Activated CD8-positive, alpha-beta T cell treated with anti-CD3 and anti-CD28 coated beads, Interleukin-2, amount 10 ng/mL, durations not matched to agents 7 days and 5 days (primary cell): ENCODE measurements at places on chromosomes 16 and 17.

DNA sequence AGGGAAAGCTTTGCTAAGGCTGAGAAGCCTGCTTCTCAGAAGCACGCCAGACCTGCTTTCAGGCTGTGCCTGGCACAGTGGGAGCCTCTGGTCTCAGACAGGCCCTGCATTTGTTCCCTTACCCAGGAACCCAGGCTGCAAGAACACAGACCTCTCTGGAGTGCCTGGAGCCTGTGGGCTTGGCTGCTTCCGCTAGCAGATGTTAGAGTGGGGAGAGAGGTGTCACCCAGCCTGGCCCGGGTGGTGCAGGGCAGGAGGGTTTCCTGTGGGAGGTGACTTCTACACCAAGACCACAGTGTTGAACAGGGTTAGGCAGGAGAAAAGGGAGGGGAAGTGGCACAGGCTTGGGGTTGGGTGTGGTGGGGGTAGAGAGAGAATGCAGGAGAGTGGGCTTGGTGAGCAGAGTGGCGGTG, 35.8 kb upstream of the ADGRG1 start:
- peak; percentile 94 for DNase-seq

GRCh38 chr17:61057257-61057656, 342.4 kb upstream of the TBX2 start:
- DNase-seq: no peak

DNA sequence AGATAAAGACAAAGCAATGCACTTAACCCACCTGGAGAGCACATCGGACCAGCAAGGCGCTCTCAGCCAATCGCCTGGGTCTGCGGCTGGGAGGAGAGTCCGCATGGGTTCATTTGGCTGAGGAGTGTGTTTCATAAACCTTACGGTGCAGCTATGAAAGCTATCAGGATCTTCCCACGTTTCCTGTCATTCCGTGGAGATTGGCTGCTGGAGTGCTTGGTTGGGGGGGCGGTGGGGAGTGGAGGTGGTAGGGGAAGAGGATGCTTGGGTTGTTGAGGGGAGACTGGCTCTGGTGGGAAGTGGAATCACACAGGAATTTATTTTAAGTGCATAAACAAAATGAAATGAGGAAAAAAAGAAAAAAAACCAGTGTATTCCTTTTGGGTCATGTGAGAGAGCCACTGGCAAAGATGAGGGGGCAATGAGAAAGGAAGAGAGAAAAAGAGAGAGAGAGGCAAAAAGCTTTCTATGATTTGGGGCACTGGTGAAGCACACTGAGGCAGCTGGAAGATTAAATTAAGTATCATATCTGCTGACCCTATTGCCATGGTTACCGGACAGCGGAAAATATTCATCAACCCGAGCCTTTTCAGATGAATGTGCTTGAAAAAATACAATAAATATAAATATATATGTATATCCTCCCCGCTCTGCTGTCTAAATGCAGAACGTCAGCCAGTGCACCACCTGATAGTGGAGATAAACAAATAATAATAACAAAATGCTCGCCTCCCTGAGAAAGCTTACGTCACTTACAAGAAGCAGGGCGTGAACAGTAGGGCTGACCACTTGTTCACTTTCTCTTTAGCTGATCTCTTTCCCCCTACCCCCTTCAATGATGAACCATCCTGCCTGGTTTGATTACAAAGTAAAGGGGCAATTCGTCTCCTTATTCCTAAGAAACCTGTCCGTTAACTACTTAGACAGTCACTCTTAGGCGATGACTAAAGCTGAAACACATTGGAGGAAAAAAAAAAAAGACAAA, 457.0 kb upstream of the ZFHX3 start:
- no peak for DNase-seq

DNA sequence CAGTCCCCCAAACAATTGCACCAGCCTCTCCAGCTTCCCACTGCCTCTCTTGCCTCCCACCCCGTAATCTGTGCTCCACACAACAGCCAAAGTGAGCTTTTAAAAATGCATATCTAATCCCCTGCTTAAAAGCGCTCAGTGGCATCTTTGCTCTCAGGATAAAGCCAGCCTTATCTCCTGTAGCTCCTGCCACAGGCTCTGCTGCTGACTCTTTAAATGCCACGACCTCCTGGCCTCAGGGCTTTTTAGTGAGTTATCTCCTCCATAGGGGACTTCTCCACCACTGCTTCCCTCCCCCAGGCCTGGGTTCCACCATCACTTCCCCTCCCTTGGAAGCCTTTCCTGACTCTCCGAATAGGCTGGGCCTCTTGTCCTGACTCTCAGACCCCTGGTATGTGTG, 98.6 kb downstream of the GNAO1 start:
- DNase-seq: no peak
